ENCODE measurements at places on chromosomes 6 and 20.

DNA sequence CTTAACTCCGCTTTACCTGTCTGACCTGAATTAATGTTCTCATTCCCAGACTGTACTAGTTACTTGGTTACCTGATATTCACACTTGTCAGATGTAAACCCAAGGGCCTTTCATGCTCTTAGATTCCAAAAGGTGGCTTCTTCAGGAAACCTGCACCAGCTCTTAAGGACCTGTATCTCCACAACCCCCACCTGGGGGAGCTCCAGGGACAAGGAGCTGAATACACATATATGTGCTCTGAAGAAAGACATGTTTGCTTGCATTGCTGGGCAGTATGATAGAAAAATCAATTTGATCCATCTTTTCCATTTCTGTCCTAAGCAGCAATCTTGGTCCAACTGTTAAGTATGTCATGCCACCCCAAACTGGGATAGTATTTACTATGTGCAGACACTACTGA is 64.8 kb upstream of the POU3F2 start:
- DNase-seq = no peak

- no peak for DNase-seq
These were observed 106.1 kb downstream of the PSMB1 start for GRCh38 chr6:170446841-170447560.

- no peak for DNase-seq
These were observed 67.8 kb downstream of the THBS2 start for GRCh38 chr6:169185692-169186485.

DNA sequence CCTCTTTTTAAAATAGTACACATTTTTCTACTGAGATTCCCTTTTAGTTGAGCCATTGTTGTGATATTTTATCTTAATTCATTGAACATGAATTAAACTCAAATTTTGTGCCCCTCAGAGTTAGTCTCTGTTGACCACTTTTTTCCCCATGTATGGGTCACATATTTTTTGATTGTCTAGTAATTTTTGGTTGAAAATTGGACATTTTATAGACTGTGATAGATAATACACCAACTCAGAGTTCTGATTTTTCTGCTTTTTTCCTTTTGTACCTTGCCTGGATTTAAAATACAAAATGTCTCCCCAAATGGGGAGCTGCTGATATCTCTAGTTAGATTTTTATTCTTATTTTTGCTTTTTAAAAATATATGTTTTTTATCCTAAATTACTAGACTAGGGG is 291.8 kb upstream of the CITED2 start:
- no peak for DNase-seq

DNA sequence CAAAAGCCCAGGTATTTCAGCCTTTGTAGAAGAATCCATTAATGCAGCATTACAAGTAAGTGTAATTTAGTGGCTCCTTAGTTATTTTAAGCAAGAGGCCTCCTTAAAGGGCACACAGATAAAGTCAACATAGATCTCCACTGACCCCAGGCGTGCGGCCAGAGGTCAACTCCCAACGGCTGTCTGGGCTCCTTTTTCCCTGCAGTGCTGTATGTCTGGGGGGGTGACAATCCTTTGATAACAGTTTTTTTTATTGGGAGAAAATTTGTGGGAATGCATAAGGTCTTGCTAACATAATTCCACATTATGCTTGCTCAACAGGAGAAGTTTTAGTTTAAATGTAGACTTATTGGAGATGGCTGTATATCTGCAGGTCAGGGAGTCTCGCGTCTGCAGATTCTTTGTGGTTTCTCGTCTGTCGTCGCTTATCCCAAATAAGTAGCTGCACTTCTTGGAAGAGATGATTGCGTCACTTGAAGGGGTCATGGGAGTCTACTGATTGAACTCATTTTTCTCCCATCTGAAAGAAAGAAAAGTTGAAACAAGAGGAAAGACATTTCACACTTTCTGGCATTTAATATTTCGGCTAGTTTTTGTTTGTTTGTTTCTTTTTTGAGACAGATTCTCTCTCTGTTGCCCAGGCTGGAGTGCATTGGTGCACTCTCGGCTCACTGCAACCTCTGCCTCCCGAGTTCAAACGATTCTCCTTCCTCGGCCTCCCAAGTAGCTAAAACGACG is 151.7 kb upstream of the AKAP12 start:
- DNase-seq = peak; percentile 49

- DNase-seq = no peak
These were observed 44.6 kb downstream of the GPR63 start for GRCh38 chr6:96792561-96793190.

GRCh38 chr6:39086294-39086693 is 28.7 kb downstream of the SAYSD1 start:
- DNase-seq = no peak

- no peak for DNase-seq
These were observed 26.2 kb upstream of the TCFL5 start for GRCh38 chr20:62887860-62888239.

GRCh38 chr6:130105996-130106704 is 87.8 kb downstream of the L3MBTL3 start:
- DNase-seq = no peak

DNA sequence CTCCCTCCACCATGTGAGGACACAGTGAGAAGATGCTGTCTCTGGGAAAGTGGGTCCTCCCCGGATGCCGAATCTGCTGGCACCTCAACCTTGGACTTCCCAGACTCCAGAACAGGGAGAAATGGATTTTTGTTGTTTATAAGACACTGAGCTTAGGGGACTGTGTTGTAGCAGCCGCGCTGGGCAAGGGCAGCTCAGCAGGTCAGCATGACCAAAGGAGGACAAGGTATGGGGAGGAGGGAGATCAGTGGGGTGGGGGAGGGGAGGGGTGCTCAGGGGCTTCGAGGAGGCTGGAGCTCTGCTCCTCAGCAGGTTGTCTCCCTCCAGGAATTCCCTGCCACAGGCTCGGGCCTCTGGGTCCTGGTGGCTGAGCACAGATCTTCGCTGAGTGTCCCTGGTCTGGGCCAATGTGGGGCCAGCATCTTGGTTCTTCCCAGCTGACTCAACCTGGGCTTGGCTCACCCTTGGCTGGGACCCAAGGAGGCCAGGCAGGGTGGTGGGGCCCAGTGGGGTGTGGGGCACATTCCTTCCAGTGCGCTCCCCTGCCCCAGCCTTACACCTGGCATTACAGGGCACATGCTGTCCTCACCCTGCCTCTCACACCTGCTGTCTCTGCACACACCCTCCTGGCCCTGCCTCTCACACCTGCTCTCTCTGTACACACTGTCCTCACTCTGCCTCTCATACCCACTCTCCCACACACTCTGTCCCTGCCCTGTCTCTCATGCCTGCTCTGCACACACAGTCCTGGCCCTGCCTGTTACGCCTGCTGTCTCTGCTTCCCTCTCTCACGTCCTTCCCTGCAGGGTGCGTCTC is 107.3 kb downstream of the SYCP2 start:
- DNase-seq = no peak

GRCh38 chr20:7516621-7517111 is 423.6 kb downstream of the HAO1 start:
- DNase-seq = peak; percentile 21

DNA sequence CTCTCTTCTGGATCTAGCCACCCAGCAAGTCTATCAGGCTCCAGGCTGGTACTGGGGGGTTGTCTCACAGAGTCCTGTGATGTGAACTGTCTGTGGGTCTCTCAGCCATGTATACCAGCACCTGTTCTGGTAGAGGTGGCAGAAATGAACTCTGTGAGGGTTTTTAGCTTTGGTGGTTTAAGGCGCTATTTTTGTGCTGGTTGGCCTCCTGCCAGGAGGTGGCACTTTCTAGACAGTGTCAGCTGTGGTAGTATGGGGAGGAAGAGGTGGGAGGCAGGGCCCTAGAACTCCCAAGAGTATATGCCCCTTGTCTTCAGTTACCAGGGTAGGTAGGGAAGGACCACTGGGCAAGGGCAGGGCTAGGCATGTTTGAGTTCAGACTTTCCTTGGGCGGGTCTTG is 75.8 kb downstream of the SNAP91 start:
- DNase-seq = no peak

DNA sequence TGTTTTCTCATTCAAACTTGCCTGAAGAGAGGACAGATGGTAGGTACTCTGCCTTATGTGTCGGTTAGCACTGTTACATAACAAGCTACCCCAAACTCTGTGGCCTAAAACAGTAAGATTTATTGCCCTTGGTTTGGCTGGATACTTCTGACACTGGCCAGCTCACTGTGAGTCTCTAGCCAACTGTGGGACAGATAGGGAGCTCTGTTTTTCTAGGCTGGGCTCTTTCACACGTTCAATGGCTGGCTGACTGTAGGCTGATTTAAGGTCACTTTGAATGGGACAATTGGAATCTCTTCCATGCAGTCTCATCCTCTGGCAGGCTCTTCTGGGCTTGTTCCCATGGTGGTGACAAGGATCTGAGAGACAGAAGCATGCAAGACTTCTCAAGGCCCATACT is 39.4 kb upstream of the JAG1 start:
- no peak for DNase-seq

GRCh38 chr20:30175681-30176080 is 1081.8 kb upstream of the DEFB115 start:
- DNase-seq = no peak

GRCh38 chr6:142705054-142705453 is 239.9 kb downstream of the HIVEP2 start:
- no peak for DNase-seq

DNA sequence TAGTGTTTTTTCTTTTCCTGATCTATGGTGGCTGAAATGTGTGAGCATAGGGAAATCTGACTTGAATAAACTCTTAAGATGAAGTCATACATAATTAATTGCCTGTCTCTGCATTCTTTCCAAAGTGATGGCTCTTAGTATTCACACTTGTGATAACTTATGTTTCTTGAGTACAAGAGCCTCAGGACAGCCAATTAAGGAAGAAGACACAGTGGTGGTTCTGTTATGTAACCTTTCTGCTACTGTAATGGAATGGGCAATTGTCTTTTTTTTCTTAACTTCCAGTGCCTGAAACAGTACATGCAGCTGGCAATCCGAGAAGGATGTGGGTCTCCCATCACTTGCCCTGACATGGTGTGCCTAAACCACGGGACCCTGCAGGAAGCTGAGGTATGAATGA is 40.1 kb downstream of the RNF144B start:
- no peak for DNase-seq

GRCh38 chr20:51425347-51426106 is 117.0 kb downstream of the NFATC2 start:
- DNase-seq = no peak

- DNase-seq = no peak
These were observed 852 bp downstream of the GMNN start for GRCh38 chr6:24775520-24776058.

DNA sequence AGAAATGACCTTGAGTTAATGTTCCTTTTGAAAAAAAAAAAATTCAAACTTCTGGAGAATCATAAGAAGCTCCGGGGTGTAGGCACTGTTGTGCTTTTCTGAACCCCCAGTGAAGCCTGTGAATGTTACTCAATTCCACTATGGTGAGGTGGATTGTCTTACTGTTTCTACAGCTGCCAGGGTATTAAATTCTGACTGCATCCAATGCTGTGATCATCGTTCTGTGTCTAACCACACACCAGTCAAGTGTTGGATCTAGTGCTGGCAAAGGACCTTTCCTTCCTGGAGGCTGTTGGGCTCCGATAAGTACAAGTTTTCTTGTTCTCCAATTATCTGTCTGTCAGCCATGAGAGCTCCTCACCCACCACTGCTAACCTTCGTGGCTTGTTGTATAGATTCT is 162.0 kb upstream of the EPHA7 start:
- DNase-seq = no peak
